ENCODE measurements at places on chromosomes 3 and 15. TPM values are rescaled to one million over a fixed set of nuclear protein-coding genes. Genes with fewer than 3 reads are reported as not detected.
A peak's percentile ranks its signal among the peaks of the same experiment; 100 is the strongest.

- H3K27ac ChIP-seq, result no peak overlapping the region
- H3K27me3 ChIP-seq, result no peaks in the 10 kb centered on the region
- H3K4me1 ChIP-seq, result no peaks in the 10 kb centered on the region
- no peaks in the 10 kb centered on the region for H3K36me3 ChIP-seq
- DNase-seq, result peak; percentile 26
Observed at GRCh38 chr3:147299656-147300055, 106.7 kb downstream of the ZIC4 start.

DNA sequence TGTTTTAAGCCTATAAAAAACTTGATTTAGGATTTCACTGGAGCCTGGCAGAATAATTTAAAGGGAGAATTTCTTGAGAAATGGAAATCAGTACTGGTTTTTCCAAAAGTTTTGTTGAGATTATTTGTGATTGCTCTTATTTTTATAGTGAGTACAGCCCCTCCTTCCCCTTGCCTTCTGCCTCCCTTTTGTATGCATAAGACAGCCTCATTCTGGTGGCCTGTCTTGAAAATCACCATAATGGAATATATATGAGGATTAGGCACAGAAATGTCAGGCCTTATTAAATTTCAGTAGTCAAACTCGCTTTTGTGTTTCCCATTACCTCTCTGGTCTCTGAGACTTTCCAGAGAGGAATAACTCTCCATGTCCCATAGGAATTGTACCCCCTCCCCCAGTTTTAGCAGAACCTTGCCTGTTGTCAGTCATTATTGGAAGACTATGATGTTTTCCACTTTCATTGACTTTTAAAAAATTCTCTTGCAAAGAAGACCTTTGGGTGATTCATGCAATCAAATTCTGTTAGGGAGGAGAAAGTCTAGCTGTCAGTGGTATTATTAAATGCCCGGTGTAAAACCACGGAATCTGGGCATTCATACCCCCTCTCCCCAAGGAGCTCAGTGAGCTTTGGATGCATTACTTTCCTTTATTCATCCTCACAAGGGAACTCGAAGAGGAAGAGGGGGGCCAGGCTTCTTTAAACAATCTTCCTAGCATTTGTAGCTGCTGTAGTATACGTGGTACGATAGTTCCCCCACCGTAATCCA lies 171.6 kb upstream of the TSC22D2 start:
- no peak overlapping the region for H3K4me3 ChIP-seq
- peaks cover 34% of the 10 kb centered on the region for H3K4me1 ChIP-seq
- H3K36me3 ChIP-seq, result no peaks in the 10 kb centered on the region
- H3K27me3 ChIP-seq, result no peaks in the 10 kb centered on the region

DNA sequence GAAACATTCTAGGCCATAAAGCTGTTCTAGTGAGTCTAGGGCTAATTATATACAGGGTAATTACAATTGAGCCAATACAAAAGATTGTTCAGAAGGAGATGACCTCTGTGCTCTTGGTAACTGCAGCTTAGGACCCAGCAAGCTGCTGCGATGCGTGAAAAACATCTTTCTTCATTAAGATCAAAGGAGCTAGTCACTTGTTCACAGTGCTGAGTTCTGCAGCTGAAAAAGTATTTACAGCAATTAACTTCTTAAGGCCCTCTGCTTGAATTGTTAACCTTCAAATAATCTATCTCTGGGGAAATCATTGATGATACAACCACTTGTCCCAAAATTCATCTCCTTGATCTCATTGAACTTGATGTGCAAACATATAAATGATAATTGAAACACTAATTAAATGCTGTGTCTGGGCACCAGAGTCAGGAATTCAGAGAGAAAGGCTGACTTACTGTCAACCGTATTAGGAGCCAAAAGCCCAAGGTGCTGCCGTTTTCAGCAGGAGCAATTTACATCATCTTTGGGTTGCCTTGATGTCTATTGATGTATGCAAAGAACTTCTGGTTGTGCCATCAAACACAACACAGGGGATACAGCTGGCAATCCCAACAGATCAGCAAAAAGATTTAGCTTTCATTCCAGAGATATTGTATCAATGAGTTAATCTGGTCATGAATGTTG lies 213.0 kb downstream of the NECTIN3 start:
- H3K36me3 ChIP-seq, result no peaks in the 10 kb centered on the region
- no peak for DNase-seq
- H3K4me1 ChIP-seq, result no peaks in the 10 kb centered on the region
- no peak overlapping the region for H3K27ac ChIP-seq

DNA sequence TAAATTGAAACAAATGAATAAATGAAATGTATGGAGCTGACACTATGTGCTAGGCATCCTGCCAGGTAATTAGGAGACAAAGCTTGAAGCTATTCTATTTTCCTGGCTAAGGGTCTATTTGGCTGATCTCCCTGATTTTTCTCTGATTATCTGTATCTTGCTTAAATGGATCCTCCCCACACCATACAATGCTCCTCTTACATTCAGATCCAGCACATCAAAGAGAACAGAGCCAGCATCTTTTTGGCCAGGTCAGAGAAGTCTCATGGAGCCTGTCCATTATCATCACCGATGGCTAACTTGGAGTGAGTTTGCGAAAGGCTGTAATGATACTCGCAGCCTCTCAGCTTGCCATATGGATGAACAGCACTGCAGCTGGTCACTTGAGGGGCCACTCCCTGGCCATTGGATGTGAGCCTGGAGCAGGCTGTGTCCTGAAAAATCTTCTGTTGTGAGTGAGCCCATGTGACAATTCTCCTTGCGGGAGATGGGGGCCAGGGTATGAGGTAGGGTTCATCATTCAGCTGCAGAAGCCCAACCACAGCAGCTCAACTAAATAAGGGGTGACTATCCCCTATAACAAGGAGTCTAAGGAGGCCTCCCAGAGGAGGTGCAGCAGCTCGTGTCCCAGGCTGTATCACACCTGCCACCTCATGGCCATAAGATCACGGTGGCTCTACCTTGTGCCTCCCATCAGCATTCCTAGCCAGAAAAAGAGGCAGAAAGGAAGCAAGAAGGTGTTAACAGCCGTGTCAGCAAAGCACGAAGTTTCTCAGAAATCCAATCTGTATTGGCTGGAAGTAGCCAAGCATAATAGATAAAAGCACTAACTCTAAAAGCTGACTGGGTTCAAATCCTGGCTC lies 69.3 kb upstream of the ST8SIA2 start:
- H3K36me3 ChIP-seq, result no peaks in the 10 kb centered on the region
- no peaks in the 10 kb centered on the region for H3K27me3 ChIP-seq
- H3K4me1 ChIP-seq, result no peaks in the 10 kb centered on the region
- DNase-seq, result no peak

- H3K27me3 ChIP-seq, result no peaks in the 10 kb centered on the region
- no peak for DNase-seq
- H3K27ac ChIP-seq, result no peak overlapping the region
- no peaks in the 10 kb centered on the region for H3K36me3 ChIP-seq
- no peaks in the 10 kb centered on the region for H3K4me1 ChIP-seq
Observed at GRCh38 chr15:86392296-86392695, 312.6 kb downstream of the AGBL1 start.

Gene ZNF717
- total RNA-seq, result 6.6 TPM

Gene GOLGA6L7
- total RNA-seq, result not detected

Gene RPS27L
- 345 TPM for total RNA-seq

Gene CHD2
- total RNA-seq, result 102 TPM

Gene GRK7
- total RNA-seq, result not detected

Gene HOMER2
- 0.97 TPM for total RNA-seq

Gene ATP2C1
- 79.5 TPM for total RNA-seq

Gene ZNF385D
- total RNA-seq, result not detected

Measured in endothelial cell of umbilical vein (primary cell).